Left cardiac atrium (tissue), 4 donors: ENCODE measurements at places on chromosomes 1 and 21. TPM values are rescaled to one million over a fixed set of nuclear protein-coding genes. Genes with fewer than 3 reads are reported as not detected.

FCRL2 gene
- total RNA-seq: not detected

OR14K1 gene
- total RNA-seq: not detected

DNA sequence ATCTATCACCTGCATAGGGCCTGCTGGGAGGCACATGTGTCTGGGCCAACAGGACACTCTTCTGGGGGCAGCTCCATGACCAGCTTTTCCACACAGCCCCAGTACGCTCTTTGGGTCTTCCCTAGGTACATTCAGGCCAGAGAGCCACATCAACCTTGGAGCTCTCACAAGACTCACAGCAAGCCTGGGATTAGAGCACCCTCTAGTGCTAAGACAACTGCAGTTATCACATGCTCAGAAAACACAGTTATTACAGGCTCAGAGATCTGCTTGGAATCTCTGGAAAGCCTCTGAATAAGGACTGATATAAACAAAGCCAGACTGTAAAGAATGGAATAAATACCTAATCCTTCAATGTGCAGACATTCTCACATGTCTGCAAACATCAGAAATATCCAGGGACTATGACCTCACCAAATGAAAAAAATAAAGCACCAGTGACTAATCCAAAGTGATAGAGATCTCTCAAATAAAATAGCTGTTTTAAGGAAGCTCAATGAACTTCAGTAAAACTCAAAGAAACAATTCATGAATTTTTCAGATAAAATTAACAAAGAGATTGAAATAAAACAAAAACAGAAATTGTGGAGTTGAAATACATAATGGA is 563.9 kb upstream of the NR5A2 start:
- DNase-seq: no peak

GRCh38 chr1:75908717-75909152 is 23.5 kb downstream of the ASB17 start:
- no peak for DNase-seq

DNA sequence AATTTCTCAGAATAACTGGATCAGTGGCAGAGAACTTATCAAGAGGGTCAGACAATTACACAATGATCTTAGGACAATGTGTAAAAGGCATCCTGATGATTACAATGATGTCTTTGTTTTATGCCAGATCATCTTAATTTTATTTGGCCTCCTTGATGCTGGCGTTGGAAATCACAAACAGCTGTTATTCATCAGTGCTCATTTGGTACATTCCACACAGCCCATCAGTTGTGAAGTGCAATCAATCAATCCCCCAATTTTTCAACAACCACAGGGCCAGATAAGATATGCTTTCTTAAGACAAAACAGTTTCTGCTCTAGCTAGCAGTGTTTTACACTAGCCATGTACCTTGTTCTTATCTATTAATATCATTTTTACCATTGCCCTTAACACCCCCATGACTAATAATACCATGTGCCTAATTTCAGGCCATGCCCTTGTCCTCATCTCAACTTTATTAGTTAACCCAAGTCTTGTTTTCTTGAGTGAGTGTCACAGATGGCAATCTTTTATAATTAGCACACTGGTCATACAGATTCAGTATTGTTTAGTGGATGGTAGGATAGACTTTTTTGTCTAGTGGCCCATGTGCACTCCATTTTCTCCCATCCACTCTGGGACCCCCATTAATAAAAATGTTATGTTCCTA is 40.8 kb upstream of the COL24A1 start:
- DNase-seq: no peak
